Foreskin keratinocyte (primary cell): ENCODE measurements at places on chromosomes 16 and 17. TPM values are rescaled to one million over a fixed set of nuclear protein-coding genes. Genes with fewer than 3 reads are reported as not detected.

- no peak for DNase-seq
Measured at GRCh38 chr17:76840443-76840767, 27.8 kb upstream of the MGAT5B start.

GRCh38 chr16:27748868-27749546 lies 199.1 kb downstream of the KATNIP start:
- DNase-seq, result peak; percentile 75

- no peak for DNase-seq
Measured at GRCh38 chr17:63268827-63269226, 177.3 kb downstream of the CYB561 start.

DNA sequence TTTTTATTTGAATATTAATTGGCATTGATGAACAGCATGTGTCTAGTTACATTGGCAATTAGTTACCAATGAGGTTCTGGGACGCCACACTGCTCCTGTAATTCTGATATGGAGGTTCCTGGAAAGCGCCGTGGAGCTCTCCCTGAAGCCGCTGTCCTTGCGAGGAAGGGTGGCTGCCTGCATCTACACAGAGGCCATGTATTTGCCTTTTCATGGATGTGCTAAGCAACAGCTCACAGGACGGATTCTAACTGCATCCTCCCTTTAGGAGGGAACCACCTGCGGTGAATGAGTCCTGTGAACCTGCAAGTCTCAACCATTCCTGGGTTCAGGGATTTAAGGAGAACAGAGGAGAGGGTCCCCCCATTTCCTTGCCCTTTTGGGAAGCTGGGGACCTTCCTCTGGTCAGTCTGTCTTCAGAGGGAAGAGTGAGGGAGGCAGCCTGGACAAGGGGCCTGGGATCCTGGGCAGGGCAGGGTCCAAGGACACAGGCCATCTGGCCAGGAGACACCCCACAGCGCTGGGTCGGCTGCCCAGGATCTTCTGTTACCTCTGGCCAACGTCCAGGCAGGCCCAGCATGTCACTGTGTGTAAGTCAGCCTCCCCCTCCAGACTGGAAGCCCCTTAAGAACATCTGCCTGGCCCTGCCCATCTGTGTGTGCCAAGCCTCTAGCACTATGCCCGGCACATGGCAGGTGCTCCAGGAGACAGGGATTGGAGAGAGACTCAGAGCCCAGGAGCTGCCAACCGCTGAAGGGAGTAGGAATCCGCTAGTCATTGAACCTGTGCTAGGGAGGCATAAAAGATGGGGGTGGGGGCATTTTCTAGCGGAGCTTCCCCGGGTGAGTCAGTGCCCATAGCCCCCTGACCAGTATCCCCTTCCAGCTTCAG lies 314.1 kb upstream of the TNRC6C start:
- no peak for DNase-seq

GRCh38 chr16:84295203-84295860 lies 654 bp downstream of the WFDC1 start:
- no peak for DNase-seq

GRCh38 chr16:28820016-28820415 lies 2.8 kb upstream of the ATXN2L start:
- no peak for DNase-seq

- no peak for DNase-seq
Measured at GRCh38 chr16:1657841-1658240, 20.2 kb upstream of the JPT2 start.

Gene ITPRIPL2
- 15.2 and 18.1 TPM in 2 replicates for total RNA-seq

Gene KIF2B
- total RNA-seq, result not detected in 2 replicates

Gene ADAP2
- 0.35 and 0.65 TPM in 2 replicates for total RNA-seq

Gene MYL4
- total RNA-seq, result not detected in 2 replicates
